T-helper 1 cell (primary cell): ENCODE measurements at places on chromosomes 4 and X.

DNA sequence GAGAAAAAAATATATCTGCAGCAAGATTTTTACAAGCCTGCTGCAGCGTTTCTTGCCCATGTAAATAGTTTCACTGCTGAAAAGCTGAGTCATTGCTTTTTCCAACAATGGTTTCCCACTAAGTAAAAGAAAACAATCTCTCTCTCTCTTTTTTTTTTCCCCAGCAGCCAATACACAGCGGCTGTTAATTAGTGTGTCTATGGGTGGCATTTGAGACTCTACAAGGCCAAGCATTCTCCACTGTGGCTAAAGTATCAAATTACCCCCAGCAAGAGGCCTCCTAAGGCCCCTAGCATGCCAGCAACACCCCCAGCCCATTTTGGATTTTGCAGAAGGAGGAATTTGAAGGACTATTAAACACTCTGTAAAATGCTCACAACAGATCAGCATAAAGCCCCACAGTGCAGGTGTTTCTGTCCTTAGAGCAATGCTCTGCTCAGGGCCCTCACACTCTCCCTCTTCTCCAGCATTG, 837.4 kb downstream of the TRIML1 start:
- no peak for DNase-seq

- no peak for DNase-seq
Measured at GRCh38 chr4:186079694-186080093, 10.7 kb downstream of the TLR3 start.

- no peak for DNase-seq
Measured at GRCh38 chr4:6450709-6451108, 21.7 kb downstream of the PPP2R2C start.

- DNase-seq = peak; percentile 17
Measured at GRCh38 chr4:51831133-51831532, 11.8 kb upstream of the DCUN1D4 start.

DNA sequence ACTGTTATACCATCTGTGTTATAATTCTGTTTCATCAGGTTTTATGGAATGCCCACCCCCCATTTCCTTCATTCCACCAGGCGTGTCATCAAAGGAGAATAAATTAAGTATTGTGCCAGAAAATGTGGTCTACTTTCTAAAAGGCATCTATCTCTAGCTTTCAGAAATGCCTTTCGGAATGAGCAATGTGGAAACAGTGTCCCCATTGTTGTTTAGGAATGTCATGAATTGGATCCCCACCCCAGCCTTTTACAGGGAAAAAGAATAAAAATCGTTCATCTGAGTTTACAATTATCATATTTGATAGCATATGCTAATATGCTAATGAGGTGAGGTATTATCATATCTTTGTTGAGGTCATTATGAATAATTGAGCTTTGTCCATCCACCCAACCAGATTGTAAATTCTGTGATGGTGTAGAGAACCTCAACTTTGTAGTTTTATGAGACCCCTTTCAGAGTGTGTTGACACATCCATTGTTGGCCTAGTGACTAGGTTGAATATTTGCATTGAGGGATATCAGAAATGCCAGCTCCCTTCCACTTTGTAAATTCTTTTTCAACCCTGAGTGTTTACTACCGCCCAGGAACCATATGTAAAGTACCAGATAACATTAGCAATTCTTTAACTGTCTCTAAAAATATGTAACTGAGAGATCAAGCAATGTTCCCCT, 56.2 kb upstream of the CCDC160 start:
- no peak for DNase-seq

DNA sequence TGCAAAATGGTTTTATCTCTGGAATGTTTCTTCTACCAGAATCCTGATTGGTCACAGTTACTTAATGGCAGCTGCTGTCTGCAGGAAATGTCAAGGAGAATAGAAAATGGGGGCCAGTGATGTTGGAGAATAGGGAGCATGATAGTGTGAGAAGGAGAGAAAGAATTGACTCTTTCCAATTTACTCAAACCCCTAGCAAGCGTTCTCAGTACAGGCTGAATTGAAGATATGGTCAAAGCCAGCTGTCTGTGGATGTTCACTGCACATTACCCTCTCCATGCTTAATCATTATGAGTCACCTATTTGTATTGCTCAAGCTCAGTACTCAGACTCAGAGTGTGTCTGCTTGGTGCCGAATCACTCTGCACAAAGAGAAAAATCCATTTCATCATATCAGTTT, 57.8 kb upstream of the FAM47B start:
- no peak for DNase-seq

DNA sequence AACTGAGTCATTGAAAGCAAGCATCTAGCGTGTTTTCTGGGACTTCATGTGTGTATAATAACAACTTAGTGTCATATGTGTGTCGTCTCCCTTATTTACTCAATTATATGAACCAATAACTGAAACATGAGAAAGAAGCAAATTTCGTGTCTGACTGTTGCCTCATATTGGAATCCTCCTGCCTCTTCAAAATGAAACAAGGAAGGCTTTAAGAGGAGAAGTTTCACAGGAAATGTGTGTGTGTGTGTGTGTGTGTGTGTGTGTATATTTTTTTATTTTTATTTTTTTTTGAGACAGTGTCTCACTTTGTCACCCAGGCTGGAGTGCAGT, 145.8 kb upstream of the SFRP2 start:
- DNase-seq = no peak

DNA sequence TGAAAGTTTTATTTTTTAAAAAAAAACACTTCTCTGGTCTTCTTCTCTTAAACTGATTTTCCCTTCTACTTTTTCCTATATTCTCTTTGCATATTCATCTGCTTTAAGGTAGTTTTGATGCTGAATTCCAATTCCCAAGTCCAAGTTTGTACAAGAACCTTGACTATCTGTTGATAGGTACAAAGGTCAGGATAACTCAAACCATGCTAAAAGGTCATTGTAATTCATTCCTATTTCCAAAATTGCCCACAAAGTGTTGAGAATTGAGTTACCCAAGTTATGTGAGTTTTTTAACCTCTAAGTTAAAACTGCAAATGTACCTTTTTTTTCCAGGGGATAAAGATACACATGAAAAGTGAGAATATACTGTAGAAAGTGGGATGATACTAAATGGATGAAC, 46.1 kb upstream of the TMEM192 start:
- DNase-seq = no peak

- DNase-seq = no peak
Measured at GRCh38 chr4:40600850-40601249, 28.8 kb downstream of the RBM47 start.

DNA sequence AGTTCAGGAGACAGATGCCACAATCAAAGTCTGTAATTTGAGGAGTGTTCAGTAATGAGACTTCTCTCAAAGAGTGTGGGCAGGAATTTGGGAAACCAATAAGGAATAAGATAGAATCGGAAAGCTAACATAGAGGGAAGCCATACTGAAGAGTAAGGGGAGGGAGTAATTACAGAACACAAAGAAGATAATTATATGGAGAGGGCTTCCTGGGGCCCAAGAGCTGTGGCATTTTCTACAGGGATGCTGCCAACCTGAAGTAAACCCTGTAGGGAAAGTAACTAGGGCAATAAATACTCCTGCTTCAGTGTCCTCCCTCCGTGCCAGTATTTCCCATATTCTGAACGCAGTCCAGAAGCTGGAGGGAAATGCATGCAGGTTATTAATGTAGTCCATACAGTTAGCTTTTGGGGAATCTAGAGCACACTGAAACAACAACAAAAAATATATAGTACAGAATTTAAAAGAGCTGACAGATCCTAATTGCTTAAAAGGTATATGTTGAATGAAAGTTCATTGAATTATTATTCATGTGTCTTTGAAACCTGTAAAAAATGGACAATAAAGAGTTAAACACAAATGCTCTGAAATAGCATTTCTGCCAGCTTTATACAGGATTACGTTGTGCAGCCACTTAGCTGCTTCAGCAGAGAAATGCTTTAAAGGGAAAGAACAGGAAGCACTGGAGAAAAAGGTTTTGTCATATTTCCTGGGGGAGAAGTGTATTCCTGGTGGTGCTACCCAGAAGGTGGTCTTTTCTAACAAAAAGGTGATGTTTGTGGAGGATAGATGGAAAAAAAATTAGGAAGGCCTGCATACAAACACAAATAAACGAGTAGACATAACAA, 48.0 kb downstream of the CXXC4 start:
- DNase-seq = no peak

DNA sequence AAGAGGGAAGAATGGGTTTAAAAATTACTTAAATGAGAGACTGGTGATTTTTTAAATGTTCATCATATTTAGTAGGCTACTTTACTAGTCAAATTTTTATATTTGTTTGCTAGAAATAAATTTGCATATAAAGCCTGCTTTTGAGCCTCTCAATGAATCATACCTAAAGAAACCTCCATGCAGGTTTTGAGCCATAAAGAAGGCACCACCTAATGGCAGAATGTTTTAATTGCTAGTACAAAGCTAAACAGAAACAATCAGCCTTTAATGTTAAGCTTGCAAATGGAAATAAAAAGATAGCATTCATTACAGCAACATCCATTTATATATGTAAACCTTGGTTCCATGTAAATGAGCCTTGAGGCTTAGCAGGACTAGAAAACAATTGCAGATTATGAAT, 989.7 kb downstream of the CCSER1 start:
- no peak for DNase-seq

GRCh38 chr4:24364852-24365251, 219.5 kb downstream of the DHX15 start:
- DNase-seq = no peak

GRCh38 chr4:158129694-158130093, 43.1 kb downstream of the GASK1B start:
- no peak for DNase-seq

GRCh38 chrX:155662282-155662681, 49.5 kb upstream of the TMLHE start:
- no peak for DNase-seq

GRCh38 chr4:183870997-183871396, 34.1 kb upstream of the STOX2 start:
- no peak for DNase-seq

DNA sequence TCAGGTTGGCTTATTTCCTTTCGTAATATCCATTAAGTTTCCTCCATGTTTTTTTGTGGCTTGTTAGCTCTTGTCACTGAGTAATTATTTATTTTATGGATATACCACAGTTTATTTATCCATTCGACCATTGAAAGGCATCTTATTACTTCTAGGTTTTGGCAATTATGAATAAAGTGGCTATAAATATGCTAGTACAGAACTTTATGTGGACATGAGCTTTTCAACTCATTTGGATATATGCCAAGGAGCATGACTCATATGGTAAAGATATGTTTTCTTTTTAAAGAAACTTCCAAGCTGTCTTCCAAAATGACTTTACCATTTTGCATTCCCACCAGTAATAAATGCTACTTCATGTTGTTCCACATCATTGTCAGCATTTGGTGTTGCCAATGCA, 803.6 kb downstream of the GLUD2 start:
- no peak for DNase-seq

- no peak for DNase-seq
Measured at GRCh38 chr4:151567056-151567455, 158.1 kb downstream of the FHIP1A start.

DNA sequence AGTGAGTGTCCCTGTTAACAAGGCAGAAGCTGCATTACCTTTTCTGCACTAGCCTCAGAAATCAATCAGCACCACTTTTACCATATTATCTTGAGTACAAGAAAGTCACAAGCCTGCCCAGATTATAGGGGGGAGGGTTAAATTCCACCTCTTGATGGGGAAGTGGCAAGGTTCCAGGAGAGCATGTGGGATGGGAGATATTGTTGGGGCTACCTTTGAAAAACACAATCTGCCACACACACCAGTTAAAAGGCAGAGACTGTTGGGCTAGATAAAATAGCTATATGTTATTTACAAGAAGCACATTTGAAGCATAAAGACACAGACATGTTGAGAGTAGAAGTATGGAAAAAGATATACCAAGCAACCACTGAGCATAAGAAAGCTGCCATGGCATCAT, 6.6 kb upstream of the AVPR2 start:
- no peak for DNase-seq

DNA sequence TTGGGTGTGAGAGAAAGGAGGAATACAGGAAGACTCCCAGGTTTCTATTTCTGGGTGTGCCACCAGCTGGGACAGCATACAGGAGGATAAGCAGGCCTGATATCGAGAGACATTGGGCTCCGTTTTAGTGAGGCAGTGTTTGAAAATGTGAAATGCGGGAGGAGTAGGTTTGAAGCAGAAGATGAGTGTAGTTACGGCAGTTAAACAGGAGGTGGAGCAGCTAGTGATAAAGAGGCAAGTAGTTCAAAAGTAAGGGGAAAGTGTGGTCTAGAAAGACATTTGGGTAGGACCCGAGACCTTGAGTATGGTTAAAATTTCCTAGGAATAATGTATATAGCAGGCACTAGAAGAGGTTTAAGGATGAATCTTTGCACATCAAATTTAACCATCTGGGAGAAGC, 42.4 kb downstream of the DCUN1D4 start:
- no peak for DNase-seq

DNA sequence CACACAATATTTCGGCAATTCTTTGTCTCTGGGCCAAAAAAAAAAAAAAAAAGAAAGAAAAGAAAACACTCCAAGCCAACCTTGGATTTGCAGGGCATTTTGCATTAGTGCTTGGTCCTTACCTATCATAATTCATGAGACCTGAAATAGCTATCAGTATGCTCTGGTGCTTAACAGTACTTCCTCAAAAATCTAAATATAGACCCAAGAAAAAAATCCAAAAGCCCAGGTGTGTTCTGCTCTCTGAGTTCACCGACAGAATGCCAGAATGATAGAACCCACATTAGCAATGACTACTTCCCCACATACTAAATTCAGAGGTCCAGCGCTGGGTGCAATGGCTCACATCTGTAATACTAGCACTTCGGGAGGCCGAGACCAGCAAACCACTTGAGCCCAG, 42.9 kb downstream of the ABCG2 start:
- no peak for DNase-seq

DNA sequence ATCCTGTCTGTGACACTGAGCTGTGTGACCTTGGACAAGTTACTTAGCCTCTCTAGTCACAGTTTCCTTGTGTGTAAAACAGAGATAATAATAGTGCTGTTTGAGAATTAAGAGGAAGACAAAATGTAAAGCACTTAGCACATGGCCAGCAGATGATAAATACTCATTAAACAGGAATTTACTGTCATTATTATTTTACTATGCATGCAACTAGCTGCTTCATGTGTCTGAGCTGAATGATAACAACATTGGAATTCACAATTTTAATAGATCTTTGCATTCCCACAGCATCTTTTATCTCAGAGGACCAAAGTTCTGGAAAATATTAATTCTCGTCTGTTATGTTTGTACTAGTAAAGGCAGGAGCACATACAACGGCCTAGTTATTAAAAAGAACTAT, 79.2 kb upstream of the TET2 start:
- no peak for DNase-seq

GRCh38 chr4:145231906-145232700, 51.7 kb upstream of the OTUD4 start:
- DNase-seq = no peak

DNA sequence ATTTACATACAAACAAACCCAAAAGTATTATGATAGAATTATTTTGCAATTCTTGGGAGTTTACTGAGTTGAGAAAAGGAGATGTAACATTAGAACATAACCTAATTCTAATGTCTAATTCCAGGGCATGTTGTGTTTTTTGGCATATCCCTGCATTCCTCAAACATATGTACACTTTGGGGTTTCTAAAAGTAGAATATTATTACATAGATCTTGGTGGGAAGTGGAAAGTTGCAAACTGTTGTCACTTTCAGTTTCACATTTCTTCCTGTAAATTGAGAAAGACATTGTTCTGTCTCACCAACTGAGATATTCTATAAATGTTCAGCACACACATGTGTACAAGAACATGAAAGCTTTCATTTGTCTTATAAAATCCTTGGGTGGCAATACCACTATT, 24.4 kb upstream of the GBA3 start:
- DNase-seq = no peak
